ENCODE measurements at places on chromosomes 5 and 9.

- no peak for DNase-seq
These were observed 97.7 kb downstream of the IQGAP2 start for GRCh38 chr5:76500633-76501393.

DNA sequence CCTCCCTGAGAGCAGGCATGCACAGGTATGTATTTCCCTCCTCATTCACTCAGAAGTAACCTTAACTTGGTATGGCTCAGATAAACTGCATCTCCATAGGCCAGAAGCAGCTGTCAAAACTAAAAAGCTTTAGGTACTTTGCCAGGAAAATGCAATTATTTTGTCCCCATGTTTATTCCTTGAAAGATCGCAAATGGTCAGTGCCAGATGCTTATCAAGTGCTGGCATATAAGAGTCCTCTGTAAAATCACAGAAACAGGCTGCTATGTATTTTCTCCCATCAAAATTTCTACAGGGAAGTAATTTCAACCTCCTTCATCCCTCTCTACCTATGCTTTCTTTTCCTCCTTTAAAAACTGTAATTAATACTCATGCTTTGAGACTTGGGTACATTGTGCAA lies 12.7 kb downstream of the PCDHAC2 start:
- no peak for DNase-seq

GRCh38 chr5:56088967-56089829 lies 94.4 kb upstream of the IL6ST start:
- DNase-seq = peak; percentile 47

DNA sequence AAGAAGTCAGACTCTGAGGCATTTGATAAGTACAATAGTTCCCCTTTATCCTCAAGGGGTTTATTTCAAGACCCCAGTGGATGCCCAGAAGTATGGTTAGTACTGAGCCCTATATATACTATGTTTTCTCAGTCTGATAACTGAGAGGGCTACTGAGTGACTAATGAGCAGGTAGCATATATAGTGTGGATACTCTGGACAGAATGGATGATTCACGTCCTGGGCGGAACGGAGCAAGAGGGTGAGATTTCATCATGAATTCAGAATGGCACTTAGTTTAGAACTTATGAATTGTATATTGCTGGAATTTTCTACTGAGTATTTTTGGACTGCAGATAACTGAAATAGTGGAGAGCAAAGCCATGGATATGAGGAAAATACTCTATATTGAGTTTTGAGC lies 457.6 kb downstream of the PLK2 start:
- peak; percentile 54 for DNase-seq

DNA sequence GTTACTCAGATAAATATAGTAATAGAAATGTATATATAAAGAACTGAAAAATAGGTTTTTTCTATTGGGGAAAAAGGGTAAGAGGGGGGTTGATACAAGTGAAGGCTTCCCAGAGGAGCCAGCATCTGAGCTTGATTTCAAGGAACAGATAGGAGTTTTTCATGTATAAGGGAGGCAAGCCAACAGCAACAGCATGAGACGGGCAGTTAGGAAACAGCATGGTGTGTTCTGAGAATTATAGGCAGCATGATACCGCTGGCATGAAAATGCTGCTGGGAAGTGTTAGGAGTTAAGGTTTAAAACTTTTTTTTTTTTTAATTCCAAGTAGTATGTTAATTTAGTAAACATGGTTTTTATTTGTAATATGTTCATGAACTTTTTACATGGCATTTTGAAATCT lies 9.7 kb downstream of the CDC37L1 start:
- no peak for DNase-seq

Data from RPMI7951 (cell line).